ENCODE measurements at places on chromosomes 2 and 18.

GRCh38 chr2:157836531-157836930, 39.6 kb downstream of the ACVR1 start:
- DNase-seq = no peak

DNA sequence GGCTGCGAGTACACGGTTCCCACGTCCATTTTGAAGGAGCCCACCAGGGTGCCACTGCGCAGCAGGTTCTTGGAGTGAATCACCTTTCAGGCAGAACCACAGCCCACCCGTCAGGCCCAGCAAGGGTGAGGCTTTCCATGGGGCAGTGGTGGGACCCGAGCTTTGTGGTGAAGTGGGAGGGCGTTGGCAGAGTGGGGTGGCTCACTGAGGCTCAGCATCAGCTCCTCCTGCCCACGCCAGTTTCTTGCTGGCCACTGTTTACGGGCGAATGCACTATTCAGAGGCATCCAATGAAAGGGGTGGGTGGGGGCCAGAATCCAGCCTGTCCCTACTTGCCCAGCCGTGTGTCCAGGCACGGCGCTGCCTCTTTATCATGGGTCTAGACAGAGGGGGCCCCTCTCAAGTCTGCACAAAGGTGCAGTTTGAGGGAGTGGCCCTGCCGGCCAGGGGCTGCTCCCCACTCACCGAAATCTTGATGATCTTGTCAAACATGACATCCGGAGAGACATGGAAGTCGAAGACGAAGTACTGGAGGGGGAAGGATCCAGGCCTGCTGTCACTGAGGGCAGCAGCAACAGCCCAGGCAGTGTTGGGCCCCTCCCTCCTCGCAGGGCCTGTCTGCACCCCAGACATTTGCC, 11.4 kb upstream of the OTOF start:
- no peak for DNase-seq

DNA sequence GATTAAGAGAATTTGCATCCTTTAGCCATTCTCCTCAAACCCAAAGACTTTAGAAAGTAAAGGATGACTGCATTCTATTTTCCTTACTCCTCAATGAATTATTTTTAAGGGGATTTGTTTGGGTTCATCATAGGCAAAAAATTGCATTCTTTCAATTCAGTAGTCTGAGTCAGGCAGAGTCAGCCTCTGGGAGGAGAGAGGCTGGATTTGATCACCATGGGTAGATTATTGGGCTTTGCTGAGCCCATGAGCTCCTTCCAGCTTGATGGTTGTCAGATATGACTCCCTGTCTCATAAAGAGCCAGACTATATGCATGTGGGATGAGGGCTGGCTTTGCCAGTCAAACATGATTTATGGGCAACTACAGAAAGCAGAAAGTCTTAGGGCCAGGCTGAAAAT, 101.2 kb downstream of the KCNS3 start:
- no peak for DNase-seq

DNA sequence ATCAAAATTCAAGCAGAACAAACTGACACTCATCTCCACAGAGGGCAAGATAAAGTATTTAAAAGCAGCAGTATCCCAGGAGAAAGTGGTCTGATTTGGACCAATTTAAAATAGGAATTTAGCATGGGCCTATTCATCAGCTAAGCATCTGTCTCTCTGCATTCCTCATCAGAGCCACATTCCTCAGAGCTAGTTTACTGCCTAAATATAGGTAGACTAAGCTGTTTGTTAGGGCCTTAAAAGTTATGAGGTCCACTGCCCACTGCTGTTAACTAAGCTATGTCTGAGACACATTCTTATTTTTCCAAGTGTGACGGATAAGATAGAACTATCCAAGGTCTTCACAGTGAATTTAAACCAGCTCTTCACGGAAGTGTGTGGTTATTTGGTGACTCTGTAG, 17.6 kb downstream of the NEB start:
- DNase-seq = no peak

GRCh38 chr18:63301434-63301833, 18.1 kb downstream of the BCL2 start:
- no peak for DNase-seq

DNA sequence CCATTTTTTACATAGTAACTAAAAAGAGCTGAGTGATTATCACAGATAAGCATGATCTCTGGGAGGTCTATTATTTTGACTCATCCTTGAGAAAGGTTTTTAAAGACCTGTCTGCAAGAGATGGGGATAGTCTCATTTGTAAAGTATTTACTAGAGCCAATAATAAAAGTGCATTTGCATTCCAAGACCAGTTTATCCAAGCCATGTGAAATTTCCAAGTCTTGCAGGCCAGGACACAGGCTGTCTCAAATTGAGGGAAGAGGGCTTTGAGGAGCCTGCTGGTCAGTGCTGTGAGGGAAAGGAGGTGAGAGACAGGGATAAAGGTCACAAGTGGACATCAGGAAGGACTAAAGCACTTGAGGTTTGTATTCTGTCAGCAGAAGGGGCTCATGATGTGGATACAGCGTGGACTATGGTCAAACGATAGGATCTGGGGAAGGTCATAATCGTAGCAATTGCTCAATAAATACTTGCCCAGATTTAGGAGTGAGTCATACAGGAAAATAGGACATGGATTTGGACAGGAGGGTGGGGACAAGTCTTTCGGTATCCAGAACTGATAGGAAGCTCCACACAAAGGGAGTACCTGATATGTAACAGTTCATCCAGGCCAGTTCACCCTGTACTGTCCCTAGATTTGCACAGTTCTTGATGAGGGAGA, 6.6 kb upstream of the CDH2 start:
- no peak for DNase-seq

GRCh38 chr2:85851253-85852151, 37.3 kb downstream of the ST3GAL5 start:
- DNase-seq = no peak

DNA sequence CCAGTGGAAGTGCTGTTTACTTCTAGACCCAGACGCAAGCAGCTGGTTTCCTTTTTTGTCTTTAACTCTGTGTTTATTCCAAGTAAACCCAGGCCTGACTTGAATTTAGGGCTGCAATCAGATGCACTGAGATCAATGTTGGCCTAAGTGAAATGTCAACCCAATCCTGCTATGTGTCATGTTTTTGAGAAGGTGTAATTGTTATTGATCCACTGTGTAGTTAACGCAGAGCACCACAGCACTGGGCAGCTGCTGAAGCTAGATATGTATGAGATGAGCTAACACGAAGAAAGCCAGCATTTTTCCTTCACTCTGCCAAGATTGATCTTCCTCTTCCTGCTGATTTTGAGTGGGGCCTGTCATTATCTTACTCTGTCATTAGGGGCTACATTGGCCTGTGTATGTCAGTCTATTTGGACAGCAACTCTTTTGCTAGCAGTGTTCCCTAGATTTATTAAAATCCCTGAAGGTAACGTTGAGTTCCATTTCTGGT, 18.9 kb upstream of the DLX1 start:
- no peak for DNase-seq

DNA sequence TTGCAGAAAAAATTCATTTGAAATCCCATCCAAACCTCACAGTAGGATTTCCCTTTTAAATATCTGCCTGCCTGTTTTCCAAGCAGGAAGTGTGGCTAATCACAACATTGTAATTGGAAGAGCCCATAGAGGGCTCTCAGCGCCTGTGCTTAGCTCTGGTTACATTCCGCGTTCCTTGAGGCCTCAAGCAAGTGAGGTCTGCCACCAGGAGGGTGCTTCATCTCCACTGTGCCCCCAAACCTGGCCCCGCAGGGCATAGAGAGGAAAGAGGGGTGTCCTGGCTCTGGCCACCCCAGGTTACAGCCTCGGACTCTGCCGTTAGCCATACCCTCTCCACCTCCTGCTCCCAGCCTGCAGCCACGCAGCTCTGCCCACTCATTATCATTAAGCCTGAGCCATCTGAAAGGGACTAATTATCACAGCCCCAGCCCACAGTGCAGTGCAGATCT, 214.8 kb downstream of the SP3 start:
- no peak for DNase-seq

DNA sequence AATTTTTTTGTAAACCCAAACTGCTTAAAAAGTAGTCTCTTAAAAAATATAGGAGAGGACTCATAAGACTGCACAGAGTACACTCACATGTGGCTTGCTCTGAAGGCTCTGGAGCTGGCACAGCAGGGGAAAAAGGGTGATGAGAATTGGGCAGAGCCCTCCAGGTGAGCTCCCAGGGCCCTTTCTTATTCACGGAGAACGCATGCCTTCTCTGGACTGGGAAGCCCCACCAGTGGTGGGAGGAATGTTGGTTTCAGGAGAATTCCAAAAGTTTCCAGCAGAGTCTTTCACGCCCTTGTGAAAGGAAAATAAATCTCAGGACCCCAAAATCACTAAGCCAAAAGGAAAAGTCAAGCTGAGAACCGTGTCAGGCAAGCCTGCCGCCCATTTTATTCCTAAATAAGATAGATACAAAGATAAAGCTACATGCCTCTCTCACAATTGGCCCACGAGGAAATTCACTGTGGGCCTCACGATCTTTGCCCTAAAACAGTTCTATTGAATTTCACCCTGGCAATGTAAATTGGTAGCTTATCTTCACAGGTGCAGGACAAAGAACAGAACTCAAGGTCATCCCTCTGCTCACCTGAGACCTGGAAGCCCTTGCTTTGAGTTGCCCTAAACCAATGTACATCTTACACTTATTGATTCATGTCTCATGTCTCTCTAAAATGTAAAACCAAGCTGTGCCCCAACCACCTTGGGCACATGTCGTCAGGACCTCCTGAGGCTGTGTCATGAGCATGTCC, 15.5 kb upstream of the MC5R start:
- no peak for DNase-seq

GRCh38 chr2:36371070-36371874, 15.7 kb downstream of the CRIM1 start:
- DNase-seq = no peak

DNA sequence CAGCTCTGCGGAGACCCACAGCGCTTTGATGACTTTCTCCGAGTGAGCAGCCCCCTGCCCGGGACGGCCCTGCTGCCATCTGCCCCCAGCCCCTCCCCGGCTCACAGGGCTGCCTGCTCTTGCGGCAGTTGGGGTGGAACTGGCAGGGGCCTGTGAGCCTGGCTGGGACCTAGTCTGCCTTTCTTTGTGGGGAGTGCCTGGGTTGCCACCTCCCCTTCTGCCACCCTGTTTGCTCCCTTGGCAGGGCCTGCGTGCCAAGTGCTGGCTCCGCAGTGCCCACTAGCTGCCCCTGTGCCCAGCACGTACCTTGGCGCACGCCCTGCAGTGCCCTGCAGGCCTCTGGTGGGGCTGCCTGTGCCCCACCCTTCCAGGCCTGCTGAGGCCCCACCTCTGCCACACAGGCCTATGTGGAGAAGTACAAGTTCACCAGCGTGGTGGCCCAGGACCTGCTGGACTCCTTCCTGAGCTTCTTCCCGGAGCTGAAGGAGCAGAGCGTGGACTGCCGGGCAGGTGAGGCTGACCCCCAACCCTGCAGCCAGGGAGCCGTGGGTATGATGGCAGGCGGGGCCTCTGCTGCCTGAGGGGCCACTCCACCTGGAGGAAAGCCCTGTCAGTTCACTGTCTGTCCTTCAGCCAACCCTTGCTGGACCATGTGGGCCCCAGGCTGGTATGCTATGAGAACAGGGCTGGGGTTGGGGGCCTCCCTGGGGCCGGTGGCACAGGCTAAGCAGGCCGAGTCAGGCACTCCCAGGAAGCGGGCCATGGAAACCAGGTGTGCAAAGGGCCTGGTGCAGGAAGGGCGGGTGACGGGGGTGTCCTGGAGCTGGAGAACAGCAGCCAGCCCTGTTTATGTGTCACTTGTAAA, 7.0 kb downstream of the RNPEPL1 start:
- no peak for DNase-seq

GRCh38 chr2:160085662-160086061, 23.2 kb upstream of the PLA2R1 start:
- DNase-seq = no peak

DNA sequence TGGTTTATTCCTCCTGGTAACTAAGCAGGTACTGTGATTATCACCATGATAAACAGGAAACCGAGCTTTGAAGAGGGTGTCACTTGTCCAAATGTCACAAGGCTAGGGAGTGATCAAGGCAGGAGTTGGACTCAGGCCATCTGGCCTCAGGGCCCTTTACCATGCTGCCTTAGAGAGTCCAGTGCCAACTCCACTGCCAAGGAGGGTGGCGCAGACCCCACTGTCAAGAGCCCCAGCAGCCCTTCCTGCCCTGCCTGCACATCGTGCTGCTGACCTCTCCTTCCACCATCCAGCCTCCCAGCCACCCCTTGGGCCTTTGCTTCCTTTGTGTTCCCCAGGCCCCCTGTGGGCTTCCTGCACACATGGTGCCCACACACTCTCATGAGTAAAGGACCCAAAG, 48.3 kb downstream of the TNS1 start:
- no peak for DNase-seq

DNA sequence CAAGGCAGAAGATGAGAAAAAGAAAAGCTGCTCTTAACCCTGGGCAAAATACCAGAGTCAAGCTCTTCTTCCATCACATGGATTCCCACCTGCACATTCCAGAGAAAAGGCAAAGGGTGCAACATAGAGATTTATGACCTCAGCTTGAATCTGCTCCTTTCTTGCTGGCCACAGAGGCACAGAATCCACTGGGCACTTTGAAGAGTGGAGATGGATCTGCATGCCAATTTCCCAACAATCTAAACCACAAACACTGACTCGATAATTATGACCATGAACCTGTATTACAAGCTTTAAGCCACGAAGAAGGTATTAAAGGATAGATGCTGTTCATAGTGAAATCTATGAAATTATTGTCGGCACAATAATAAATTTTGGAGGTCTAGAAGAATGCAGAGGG, 237.3 kb downstream of the PID1 start:
- no peak for DNase-seq

- DNase-seq = no peak
These were observed 107.3 kb upstream of the SLC8A1 start for GRCh38 chr2:40559175-40559574.

DNA sequence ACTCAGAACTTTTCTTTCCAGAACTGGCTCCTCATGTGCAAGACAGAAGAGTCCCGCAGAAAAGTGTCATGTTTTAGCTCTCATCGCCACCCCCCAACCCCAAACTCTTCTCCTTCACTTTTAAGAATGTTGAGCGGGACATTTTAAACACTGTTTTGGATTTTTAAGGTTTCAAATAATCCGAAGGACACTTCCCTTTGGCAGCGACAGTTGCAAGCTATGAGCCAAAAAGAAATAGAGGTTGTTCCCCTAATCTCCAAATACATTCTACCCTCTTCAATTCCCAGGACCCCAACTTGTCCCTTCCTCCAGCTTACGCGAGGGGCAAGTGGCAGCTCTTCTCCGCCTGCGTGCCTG, 678 bp upstream of the UBE2E3 start:
- DNase-seq = no peak

DNA sequence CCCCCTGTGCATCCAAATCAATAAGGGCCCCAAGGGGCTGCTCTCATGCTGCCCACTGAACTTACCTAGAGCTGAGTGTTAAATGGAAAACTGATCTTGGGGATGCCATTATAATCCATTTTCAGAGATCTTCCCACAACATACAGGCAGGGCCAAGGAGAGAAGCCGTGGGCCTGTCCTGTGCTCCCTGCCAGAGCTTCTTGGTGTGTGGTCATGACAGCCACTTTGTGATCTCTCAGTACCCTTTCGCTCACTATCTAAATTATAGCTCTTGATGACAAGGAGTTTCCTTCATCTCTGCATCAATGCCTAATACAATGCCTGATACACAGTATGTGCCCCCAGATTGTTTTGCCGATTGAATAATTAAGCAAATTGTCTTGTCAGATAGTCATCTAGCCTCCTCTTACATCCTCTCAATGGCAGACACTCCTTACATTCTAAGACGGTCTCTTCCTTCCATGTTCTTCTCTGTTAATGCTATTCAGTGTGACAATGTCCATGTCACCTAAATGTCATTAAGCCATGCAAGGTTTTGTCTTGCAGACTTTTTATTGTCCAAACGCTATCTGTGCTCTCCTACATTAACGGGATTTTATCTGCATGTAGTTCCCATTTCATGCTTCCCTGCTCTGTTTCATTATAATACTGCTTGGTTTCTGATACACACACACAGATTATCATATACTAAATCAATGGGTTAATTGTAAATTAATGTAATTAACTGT, 5.9 kb downstream of the CSRNP3 start:
- no peak for DNase-seq

All from NCI-H2171 (cell line).